ENCODE measurements at places on chromosomes 2 and 18.

DNA sequence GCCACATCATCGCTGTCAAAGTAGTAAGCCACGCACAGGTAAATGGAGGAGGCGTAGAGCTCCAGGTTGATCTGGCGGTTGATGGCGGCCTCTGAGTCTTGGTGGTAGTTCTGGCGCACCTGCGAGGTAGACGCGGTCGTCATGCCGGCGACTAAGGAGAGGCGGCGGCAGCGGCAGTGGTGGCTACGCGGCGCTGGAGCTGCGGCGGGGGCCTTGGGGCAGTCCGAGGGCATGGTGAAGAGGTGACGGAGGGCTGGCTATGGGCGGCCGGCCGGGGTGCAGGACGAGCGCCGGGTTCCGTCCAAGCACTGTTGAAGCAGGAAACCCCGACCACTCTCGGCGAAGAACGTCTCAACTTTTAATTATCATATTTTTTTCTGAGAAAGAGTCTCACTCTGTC, 12.7 kb upstream of the ZNF513 start:
- DNase-seq: no peak

- no peak for DNase-seq
Measured at GRCh38 chr2:199778655-199779054, 72.3 kb downstream of the FTCDNL1 start.

- DNase-seq: no peak
Measured at GRCh38 chr2:205408696-205409095, 273.6 kb upstream of the NRP2 start.

GRCh38 chr2:106124106-106124756, 69.9 kb downstream of the UXS1 start:
- DNase-seq: no peak

GRCh38 chr2:238930216-238930615, 82.3 kb downstream of the TWIST2 start:
- DNase-seq: no peak

- no peak for DNase-seq
Measured at GRCh38 chr18:811892-812375, at the start of gene YES1. Gene YES1, minus strand, starts transcription at chr18:812242. Its CDS starts 55,415 bp downstream, at chr18:756827.

DNA sequence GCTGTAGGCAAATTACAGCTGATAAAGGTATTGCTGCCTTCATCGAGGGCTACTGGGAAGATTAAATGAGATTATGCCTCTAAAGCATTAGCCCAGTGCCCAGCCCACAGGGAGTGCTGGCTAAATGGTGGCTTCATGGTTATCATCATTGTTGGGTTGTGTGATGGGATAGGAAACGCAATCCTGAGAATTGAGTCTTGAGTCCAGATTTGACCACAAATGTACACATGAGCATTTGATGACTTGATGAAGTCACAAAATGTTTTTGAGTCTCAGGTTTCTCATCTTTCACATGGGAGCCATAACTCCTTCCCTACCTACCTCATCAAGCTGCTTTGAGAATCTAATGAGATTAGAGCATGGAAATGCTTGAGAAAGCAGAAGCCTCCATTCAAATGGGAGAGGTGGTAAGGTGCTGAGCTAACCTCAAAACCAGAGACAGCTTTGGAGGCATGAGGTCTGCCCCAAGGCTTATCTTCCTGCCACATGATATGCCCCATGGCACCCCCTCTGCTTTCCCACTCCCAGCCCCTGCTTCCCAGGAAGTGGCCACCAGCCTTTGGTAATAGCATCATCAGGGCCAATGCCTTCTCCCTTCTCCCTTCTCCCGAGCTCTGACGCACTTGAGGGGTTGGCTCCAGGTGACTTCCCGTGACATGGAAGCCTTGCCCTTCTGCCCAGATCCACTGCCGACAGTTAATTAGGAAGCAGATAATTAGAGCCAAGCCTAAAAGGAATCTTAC, 149.4 kb upstream of the EPAS1 start:
- no peak for DNase-seq

- DNase-seq: no peak
Measured at GRCh38 chr2:7816233-7816632, 865.6 kb upstream of the ID2 start.

DNA sequence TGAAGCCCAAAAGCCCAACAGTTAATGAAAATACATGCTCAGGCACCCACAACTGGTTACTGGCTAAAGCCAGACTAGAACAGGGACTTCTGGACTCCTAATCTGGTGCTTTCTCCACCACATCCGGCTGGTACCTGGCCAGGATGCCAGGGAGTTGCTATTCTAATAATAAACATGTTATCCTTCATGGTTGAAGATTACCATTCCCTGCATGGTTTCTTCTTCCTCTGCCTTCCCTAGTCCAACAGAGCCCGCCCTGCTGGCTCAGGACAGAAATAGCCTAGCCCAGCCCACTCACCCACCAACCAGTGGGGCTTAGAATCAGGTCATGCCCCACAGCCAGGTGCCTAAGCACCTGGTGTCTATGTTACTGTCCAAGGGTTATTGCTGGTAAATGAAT, 184.2 kb downstream of the TMEM247 start:
- no peak for DNase-seq

Data from NCI-H2029 (cell line).